ENCODE measurements at places on chromosomes 3 and 15.

GRCh38 chr15:99983171-99983885 is 250.1 kb upstream of the LYSMD4 start:
- DNase-seq = no peak

DNA sequence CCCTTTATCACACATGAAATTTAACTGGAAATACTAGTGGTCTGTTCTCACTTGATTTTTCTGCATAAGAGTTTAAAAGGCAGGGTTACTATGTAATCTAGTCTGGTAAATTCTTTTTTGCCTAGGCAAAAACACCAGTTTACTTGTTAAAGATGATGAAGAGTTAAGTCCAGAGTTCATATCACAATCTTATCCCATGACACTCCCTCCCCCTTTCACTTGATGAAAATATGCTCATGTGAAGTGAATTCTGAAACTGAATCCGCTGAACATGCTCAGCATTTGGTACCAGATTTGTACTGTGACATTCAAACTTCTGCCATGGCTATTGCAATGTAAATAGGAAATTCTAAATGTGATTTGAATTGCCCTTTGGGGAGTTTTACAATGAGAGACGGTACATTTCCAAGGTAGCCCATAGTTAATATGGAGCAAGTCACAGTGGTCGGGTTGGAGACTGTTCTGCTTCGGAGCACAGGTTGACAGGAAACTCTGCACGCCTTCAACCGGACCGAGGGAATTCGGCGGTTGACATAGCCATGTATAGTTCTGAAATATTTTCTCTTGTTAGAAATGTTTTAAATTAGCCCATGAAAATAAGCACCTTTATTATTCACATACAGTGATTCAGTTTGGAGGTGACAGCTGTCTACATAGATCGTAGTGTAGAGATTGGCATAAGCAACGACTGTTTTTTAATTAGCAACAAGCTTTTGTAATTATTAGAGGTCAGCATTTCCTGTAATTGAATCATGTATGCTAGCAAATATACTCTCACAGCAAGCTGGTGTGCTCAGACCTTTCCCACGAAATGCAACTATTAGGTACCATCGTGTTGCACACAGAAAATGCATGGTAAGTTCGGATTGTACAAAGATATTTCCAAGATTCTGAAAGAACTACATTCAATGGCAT is 768.6 kb upstream of the GOLIM4 start:
- no peak for DNase-seq

- DNase-seq = no peak
Measured at GRCh38 chr15:49155834-49156627, 632 bp upstream of the COPS2 start.

DNA sequence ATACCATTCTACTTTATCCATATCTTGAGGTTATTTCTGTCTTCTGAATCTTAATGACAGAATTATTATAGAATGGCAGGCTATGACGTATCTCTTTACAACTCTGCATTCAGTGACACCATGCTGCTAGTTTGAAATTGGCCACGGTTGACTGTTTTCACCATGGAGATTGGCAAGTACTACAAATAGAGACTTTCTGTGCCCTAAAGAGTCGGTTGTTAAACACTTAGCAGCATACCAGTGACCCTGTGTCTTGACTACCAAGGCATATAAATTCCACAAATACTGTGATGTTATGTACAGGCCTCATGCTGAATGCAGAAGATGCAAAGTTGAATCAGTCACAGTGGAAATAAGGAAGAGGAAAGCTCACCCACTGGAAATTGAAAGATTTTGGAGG is 67.0 kb upstream of the CADPS start:
- DNase-seq = no peak

All from bone marrow (tissue), 2 donors.